HepG2 (cell line): ENCODE measurements at places on chromosomes 6 and 20. TPM values are rescaled to one million over a fixed set of nuclear protein-coding genes. Genes with fewer than 3 reads are reported as not detected.

GRCh38 chr6:139882234-139882633 is 507.8 kb upstream of the CITED2 start:
- DNase-seq, result no peak

DNA sequence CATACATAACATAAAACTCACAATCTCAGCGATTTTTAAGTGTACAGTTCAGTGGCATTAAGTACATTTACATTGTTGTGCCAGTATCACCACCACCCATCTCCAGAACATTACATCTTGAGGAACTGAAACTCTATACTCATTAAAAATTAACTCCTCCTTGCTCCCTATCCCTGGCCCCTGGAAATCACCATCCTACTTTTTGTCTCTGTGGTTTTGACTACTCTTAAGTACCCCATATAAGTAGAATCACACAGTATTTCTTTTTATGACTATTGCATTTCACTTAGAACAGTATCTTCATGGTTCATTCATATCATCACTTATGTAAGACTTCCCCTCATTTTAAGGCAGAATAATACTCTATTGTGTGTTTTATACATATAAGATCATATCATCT is 1108.1 kb downstream of the GRIK2 start:
- DNase-seq, result no peak

GRCh38 chr6:36657942-36658544 is 20.5 kb upstream of the CDKN1A start:
- no peak for DNase-seq

- DNase-seq, result peak; percentile 68
Measured at GRCh38 chr6:163324688-163325389, 89.7 kb upstream of the QKI start.

GRCh38 chr20:38883981-38884733 is 42.1 kb upstream of the FAM83D start:
- peak; percentile 62 for DNase-seq

GRCh38 chr6:16244869-16245451 is 6.6 kb downstream of the GMPR start:
- DNase-seq, result no peak

GRCh38 chr6:42988486-42989020 is 4.2 kb downstream of the PPP2R5D start:
- DNase-seq, result no peak

DNA sequence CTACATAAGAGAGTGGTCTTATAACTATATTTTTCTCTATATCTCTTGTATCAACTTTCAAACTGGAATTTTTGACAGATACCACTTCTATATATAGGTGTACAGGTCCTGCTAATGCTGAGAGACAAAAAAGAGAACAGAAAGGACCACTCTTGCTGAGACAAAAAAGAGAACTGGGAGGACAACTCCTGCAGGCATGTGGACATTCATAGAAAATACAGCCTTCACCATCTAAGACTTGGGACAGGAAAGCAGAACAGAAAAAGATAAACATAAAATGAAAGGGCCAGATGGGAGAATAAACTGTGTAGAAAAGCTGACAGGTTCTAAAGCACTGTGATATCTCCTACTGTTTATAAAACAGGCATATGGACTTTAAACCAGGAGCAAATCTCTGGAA is 541.0 kb upstream of the ADGRB3 start:
- DNase-seq, result no peak

- peak; percentile 76 for DNase-seq
Measured at GRCh38 chr6:37204014-37204751, 34.2 kb downstream of the PIM1 start.

PCSK2 gene
- total RNA-seq, result not detected in 2 replicates

- no peak for DNase-seq
Measured at GRCh38 chr6:30557683-30557981, 537 bp downstream of the PRR3 start.

DNA sequence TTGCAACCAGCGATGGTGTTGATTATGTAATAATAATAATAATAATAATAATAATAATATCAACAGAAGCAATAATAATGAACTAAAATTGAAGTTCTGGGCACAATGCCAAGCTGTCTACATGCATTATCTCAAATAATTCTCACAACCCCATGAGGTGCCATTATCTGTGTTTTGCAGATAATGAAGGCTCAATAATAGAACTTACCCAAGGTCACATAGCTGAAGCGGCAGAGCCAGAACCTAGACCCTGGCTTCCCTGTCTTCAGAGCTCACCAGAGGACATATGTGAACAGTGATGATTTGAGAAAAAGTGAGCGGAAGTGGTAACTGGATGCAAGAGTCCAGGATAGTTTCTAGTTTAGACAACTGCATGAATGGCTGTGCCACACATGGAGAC is 91.0 kb downstream of the HIVEP1 start:
- no peak for DNase-seq

- DNase-seq, result no peak
Measured at GRCh38 chr6:25392372-25392771, 113.2 kb downstream of the CARMIL1 start.

DNA sequence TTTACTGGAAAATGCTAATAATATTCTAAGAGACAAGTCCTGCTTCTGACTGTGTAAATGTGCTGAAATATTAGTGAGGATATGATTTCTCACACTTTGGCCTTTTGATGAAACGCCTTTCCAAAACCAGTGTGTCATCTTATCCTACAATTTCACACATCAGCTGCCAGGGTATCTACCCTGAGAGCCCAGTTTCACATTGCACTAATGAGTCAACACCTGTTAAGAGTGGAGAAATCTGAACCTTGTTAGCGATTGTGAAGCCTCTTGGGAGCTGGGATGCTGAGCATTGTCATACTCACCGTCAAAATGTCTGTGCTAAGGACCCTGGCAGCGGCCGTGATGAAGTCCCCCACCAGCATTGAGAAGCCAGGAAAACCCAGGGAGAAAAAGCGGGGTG is 166.0 kb downstream of the RALGAPA2 start:
- no peak for DNase-seq

DNA sequence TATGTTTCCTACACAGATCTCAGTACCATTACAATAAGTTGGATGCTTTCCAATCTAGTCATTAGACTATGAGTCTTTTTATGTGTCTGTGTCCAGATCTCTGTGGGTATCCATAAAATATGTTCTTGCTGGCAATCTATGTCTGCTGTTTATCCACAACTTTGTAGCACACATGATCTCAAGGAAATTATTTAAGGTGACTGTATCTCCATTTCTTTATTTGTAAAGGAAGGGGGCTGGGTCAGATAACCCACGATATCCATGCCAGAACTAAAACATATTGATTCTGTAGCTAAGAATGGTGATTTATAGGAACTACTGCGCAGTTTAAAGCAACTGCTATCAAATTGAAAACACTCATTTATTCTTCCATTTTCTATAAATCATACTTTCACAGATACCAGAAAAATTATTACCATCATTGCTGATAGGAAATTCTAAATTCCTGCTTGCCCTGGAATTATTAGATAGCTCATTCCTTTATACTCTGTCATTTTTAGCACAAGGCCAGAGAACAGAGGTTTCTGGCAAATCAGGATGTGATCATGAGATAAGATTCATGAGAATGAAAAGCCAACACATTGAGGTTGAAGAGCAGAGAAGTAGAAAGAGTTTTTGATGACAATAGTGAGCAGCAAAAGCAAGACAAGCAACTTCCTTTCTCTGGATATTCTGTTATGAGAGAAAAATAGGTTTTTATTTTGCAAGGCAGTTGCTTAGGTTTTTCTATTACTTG is 851.4 kb upstream of the CITED2 start:
- no peak for DNase-seq

- DNase-seq, result peak; percentile 80
Measured at GRCh38 chr20:46520976-46521579, 7.7 kb upstream of the ZNF334 start.

EFCAB8 gene
- total RNA-seq, result 0.22 TPM in 1 of 2 replicates, not detected in the other

TGM3 gene
- not detected in 2 replicates for total RNA-seq

HCRTR2 gene
- not detected in 2 replicates for total RNA-seq

- DNase-seq, result no peak
Measured at GRCh38 chr6:161637658-161638057, 363.8 kb upstream of the AGPAT4 start.

DNA sequence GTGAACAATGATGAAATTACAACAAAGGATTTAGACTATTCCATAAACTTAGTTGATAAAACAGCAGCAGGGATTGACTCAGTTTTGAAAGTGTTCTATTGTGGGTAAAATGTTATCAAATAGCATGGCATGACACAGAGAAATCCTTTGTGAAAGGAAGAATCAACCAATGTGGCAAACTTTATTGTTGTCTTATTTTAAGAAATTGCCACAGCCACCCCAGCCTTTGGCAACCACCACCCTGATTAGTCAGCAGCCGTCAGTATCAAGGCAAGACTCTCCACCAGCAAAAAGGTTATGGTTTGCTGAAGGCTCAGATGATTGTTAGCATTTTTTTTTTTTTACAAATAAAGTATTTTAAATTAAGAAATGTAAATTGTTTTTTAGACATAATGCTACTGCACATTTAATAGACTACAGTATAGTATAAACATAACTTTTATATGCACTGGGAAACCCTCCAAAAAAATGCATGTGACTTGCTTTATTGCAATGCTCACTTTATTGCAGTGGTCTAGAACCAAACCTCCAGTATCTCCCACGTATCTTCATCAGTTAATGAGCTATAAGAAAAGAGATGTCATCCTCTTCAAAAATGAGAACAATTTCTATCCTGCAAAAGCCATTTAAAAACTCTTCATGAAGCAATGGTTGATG is 162.7 kb downstream of the SOBP start:
- no peak for DNase-seq

- DNase-seq, result no peak
Measured at GRCh38 chr20:48461735-48462119, 366.1 kb downstream of the PREX1 start.

C6orf15 gene
- total RNA-seq, result not detected in 2 replicates

GRCh38 chr6:25925876-25926275 is 4.6 kb downstream of the SLC17A2 start:
- DNase-seq, result no peak

GRCh38 chr6:102520966-102521365 is 1127.5 kb downstream of the GRIK2 start:
- DNase-seq, result no peak

DNA sequence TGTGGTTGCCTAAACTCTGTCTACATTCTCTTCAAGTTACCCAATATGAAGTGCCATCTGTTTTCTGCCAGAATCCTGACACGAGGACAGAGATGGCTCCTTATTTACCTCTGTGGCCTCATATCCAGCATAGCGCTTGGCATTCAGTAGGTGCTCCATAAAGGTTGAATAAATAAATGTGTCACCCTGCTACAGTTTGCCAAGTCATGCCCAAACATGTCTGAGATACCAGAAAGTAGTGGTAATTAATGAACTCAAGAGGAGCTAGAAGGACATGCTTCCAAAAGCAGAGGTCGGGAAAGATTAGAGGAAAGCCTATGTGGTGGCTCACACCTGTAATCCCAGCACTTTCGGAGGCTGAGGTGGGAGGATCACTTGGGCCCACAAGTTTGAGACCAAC is 30.9 kb upstream of the E2F3 start:
- DNase-seq, result no peak

GRCh38 chr6:37696220-37696840 is 1.4 kb downstream of the MDGA1 start:
- DNase-seq, result no peak

DNA sequence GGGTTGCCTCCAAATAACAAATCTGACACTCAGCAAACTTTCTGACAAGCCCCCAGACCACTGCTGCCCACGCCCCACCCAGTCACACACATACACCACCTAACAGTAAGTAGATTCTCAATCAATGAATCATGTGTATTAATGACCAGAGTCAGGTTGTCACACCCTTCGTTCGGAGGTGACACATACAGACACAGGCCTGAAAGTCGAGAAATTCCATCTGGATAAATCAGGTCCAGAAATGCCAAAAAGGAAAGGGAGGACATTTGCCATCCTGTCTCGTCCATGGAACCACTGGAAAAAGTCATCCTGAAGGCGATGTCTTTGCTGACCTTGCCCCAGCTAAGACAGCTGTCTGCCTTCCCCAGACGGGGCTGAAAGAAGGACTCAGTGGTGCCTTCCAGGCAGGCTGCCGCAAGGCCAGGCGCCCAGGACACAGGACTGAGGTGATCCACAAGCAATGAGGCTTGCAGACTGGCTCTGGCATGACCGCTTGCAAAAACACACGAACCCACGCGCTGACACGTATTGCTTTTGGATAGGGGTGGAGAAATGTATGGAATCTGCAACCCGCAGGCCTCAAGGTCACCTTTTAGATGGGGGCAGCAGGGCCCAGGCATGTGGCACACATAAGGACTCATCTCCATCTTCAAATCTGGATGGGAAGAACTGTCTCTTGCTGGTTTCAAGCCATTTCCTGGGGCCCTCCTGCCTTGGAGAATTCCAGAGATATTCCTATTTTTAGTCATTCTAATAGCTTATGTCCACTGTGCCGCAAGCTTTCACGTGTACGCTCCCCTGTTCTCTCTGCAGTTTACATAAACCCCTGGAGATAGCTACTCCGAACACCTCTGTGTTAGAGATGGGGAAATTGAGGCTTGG is 9.0 kb downstream of the NFATC2 start:
- peak; percentile 11 for DNase-seq

- DNase-seq, result no peak
Measured at GRCh38 chr6:104421650-104422049, 438.1 kb downstream of the HACE1 start.

DNA sequence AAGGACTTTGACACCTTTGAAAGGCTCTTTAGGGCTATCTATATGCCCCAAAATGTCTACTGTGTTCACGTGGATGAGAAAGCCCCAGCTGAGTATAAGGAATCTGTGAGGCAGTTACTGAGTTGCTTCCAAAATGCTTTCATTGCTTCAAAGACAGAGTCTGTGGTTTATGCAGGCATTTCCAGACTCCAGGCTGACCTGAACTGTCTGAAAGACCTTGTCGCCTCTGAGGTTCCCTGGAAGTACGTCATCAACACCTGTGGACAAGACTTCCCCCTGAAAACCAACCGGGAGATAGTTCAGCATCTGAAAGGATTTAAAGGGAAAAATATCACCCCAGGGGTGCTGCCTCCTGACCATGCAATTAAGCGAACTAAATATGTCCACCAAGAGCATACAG is 65.2 kb downstream of the GCNT2 start:
- DNase-seq, result no peak

HSPA12B gene
- total RNA-seq, result not detected in 2 replicates

DNA sequence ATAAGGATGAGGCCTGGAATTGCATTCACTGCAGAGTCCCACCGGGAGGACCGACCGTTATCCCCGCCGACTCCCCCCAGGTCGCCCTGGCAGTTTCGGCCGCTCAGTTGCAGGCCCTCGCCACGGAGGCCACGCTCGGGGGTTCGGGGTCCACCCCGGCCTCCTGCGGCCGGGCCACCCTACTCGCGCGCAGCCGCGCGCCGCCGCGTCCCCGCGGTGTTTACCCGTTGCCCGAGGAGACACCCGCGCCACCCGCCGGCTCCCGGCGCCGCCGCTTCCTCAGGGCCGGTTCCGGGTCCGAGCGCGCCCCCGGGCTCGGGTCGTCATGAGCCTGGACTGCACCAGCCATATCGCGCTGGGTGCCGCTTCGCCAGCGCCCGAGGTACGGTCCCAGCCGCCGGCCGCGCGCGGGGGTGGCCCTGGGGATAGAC is at the start of gene CCDC170:
TSS of gene CCDC170 (plus strand) at position 214 of the 431 bp plus-strand sequence. CDS start at position 326, 112 bp downstream.
- peak; percentile 61 for DNase-seq
